Cortex of kidney (tissue), 1 donor: ENCODE measurements at places on chromosomes 12 and 14.

DNA sequence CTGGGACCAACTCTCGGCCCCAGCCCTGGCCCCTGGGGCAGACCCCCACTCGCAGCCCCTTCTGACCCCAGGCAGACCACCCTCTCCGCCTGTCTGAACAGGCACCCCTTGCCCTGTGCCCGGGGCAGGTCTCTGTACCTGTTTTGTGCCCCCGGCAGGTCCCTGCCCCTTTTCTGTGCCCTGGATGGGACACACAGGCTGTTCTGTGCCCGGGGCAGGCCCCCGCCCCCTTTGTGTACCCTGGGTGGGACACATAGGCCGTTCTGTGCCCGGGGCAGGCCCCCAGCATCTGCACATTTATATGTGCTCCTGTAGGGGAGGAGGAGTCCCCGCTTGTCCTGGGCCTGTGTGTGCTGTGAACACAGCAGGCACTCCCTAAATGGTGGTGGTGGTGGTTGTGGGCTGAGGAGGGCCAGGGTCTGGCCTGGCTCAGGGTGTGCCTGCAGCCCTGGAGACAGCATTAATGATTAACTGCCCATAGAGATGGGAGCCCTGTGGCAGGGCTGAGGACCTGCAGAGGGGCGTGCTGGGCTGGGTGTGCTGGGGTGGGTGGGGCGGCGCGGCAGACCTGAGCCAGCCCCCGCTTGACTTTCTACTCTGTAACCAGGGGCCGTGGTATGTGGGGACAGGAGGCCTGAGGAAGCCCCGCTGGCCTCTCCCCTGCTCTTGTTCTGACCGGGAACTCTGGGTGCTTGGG lies 3.7 kb downstream of the FBRSL1 start:
- DNase-seq, result no peak

DNA sequence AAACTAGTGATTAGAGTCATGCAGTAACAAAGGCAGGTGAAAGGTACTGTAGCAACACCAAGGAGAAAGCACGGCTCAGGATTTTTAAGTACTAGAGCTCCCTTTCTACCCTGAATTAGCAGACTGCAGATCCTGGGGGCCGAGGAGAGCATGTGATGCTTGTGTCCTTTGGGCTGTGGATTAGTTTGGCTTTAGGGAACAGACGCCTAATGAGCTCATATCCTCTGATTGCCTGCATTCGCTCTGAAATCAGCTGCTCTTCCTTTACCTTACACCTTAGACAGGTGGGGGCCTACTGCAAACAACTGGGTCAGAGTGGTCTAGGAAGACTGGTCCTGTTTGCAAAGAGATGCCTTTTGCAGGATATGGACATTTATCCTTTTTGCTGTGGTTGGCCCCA lies 2.2 kb downstream of the PIP4K2C start:
- no peak for DNase-seq

DNA sequence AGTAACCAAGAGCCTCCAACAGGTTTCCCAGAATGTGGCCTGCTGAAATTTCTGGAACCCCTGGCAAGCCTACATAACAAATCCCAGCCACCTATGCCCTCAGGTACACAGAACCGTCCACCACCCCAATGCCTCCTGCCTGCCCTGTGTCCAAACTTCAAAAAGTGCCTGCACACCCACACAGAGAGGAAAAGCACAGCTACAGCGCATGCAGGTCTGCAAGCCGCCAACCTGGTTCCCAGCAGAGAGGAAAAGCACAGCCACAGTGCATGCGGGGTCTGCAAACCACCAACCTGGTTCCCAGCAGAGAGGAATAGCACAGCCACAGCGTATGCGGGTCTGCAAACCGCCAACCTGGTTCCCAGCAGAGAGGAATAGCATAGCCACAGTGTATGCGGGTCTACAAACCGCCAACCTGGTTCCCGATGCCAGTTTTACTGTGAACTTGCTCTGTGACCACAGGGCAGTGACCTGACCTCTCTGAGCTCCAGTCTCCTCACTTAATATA lies 113.5 kb downstream of the SCARB1 start:
- DNase-seq, result no peak

DNA sequence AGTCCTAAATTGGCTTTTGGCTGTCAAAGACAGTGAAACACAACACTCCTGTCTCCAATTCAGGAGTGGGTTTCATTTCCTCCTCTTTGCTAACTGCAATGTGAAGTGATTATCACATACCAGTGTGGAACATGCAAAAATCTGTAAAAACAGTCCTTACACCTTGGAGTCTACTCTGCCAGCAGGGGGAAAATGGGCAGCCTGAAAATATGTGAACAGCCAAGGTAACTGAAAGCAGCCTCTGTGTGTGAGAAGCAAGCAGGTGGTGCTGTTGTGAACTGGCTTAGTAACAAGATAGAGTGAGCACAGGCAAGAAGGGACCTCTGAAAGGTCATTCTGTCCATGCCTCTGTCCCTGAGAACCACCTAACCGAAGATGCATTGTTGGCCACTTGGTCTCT lies 6.0 kb downstream of the PRMT8 start:
- no peak for DNase-seq

DNA sequence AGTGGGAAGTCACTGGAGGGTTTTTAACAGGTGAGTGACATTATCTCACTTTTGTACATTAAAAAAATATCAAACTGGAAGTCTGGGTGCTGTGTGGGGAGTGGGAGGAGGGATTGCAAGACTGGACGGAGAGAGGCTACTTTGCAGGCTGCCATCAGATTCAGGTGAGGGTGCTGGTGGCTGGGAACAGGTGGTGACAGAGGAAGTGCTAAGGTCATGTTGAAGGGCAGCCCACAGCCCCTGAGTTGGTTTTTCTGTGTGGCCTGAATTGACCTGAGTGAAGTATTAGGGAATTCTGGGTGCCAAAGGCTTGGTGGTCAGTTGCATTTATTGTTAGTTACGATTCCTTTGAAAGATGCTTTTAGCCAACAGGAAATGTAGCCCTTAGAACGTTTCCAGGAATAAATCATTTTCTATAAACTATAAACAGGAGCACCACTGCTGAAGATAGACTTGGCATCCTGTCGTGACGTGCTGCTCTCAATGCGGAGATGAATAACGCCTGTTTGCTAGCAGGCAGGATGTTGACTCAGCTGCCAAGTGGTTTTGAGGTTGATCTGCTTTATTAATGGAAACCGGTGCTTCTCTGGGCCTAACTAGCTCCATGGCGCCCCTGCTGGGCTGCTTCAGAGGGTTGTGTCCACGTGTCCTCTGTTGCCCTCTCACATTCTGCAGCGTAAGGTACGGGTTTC lies 707.5 kb upstream of the TMEM132C start:
- no peak for DNase-seq

- no peak for DNase-seq
These were observed 21.5 kb upstream of the BEGAIN start for GRCh38 chr14:100608586-100609330.

DNA sequence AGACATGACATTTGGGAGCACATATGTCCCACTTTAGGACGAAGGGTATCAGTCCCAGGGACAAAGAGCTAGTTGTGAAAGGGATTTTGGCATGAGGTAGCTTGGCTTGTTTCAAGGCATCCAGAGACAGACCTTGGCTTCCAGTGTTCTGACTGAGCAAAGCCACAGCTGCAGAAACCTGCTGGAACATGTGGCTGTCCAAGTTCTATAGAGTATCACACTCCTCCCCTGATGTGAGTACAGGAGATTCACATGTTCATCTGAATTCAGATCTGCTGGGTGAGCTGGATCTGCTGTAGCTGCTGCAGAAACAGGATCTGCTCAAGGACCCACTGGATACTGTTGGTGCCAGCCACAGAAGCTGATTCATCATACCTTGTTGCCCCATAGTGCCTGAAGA lies 10.1 kb upstream of the C14orf39 start:
- no peak for DNase-seq

DNA sequence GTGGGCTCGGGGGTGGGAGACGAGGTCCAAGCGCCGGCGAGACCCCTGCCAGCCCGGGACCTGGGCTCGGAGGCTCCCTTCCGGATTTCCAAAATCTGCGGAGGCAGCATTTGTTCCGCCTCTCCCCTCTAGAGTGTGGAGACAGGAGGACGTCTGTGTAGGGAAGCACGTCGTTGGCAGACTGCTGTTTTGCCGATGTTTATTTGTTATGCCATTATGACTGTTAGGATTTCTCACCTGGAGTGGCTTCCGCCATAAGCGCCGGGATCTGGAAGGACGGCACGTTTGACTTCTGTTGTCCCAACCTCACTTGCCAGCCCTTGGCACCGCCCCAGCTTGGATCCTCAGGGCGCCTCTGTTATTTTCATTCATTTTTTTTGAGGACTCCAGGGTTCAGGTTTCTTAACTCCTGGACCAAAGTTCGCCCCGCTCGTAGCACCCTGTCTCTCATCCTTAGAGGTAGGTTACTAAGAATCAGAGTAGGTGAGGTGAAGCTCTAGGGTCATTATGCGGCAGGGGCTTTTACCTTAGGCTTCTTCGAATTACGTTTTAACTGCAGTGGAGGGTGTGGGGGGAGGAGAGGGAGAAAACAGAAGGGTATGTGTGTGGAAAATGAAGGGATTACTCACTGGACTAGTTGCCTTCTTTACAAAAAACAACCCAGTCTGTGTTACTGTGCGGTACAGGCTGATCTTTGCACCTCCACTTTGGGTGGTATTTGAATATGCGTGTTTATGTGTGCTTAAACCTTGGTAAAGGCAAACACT lies 547 bp upstream of the PYGL start:
- no peak for DNase-seq

DNA sequence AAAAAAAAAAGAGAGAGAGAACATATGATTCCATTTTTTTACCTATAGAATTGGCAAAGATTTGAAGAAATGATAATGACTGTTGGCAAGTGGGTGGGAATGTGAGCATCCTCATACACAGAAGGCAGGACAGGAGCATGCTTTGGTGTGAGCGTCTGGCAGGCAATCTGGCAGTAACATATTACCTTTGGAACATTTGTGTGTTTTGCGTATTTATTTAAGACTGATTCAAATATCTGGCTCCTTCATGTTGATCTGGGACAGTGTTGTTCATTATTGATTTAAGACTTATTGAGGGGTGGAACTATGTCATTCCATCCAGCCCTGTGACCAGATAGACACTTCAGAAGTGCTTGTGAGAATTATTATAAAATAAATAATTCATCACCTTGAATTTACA lies 53.1 kb downstream of the PPP1R36 start:
- DNase-seq, result no peak

- no peak for DNase-seq
These were observed 725.9 kb upstream of the MDGA2 start for GRCh38 chr14:48401321-48401720.

- DNase-seq, result no peak
These were observed 147.0 kb upstream of the FRMD6 start for GRCh38 chr14:51504669-51505068.

- no peak for DNase-seq
These were observed 200.2 kb downstream of the ANO6 start for GRCh38 chr12:45416126-45416525.

DNA sequence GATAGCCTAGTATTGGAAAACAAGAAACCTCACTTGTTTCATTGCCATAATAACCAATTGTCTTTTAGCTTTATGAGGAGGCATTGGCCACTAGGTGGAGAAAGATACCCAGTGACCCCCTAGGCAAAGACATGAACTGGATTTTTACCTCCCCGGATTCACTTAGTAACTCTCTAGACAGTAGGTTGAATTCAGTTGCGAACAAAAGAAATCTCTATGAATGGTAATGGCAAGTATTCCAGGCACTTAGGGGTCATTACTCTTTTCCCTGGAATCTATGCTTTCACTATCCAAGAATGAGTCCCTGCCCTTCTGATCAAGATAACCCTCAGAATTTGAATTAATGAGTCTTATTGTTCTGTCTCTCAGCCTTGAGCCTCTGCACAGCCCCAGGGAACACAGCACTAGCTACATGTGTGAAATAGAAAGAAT lies 29.5 kb upstream of the RHOJ start:
- no peak for DNase-seq

GRCh38 chr14:96762650-96763049 lies 34.5 kb upstream of the VRK1 start:
- no peak for DNase-seq

DNA sequence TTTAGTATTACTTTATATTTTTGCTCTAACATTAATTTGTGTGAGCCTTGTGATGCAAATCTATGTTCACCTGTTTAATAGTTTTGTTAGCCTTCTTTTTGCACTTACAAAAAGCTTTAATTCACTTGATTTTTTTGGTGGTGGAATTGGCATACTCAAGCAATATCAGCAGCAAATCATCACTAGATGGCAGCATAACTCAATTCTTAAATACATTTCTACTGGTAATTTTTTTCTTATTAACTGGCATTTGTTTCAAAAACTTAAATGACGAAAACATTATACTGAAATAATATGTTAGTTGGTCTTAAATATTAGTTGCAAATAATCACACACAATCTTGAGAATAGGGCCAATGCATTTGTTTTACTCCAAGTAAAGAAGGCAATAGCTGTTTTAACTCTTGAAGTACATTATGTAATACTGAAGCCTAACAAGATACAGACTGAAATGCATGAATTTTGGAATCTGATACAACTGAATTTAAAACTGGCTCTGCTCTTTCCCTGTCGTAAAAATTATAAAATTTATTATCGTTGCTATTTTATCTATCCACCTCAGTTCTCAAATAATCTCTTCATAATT lies 151.5 kb downstream of the ATXN7L3B start:
- DNase-seq, result no peak

- no peak for DNase-seq
These were observed 394.2 kb downstream of the DPF3 start for GRCh38 chr14:72499746-72500145.

- no peak for DNase-seq
These were observed 629.3 kb downstream of the DIO2 start for GRCh38 chr14:79581912-79582576.

DNA sequence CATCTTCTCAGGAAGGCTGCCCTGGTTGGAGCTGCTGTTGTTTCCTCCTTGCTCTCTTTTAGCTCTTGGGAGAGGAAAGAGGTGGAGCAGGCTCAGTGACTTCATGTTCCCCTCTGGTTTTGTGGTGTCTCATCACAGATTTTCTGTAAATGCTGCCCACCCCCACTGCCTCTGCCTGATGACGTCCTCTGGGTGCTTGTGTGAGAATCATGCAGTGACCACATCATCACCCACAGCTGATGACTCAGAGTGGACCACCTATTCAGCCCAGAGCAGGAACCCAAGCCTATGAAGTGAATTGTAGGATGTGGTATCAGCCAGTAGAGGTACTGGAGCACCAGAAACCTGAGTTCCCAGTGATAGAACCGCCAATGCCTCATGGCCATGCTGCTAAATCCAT lies at the start of gene GZMB:
TSS of gene GZMB (minus strand) at position 33 of the 400 bp plus-strand sequence. CDS start at position 3, 30 bp downstream.
- DNase-seq, result no peak

DNA sequence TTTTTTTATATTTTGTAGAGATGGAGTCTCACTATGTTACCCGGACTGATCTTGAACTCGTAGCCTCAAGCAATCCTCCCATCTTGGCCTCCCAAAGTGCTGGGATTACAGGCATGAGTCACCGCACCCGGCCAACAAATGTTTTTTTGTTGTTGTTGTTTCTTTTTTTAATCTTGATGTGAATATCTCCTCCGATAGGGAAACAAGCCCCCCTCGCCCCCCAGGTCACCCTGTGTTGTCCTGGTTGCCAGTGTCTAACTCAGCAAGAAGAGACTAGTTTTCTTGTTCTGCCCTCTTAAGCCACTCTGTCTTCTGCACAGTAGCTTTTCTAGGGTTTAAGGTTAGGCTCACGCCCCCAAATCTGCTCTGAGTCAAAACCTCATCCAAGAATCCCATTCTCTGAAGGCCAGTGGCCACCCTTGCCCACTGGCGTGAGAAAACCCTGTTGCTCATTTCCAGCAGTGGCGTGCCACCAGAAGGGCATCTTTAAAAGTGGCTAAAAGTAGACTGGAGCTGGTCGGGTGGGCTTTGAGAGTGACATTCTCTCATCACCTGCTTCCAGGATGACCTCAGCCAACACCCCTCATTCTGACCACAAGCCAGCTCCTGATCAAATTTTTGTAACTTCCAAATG lies 42.7 kb downstream of the C14orf132 start:
- no peak for DNase-seq
